ENCODE measurements at places on chromosomes 2 and 18.

DNA sequence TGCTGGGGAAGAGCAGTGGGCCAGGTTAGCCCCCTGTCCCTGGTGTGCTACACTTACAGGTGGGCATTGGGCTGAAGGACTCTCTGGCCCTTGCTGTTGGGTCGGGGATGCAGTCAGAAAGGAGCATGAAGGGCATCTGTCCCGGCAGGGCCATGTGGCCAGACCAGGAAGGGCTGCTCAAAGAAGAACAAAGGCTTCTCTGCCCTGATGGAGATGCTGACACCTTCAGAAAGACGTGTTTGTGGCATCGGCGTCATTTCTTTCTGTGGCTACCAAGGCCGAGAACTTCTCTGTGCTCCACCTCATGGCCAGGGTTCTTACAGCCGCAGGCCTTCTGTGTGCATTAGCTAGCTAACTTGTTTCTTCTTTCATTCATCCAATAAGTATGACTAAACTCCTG lies 239.1 kb downstream of the FAM210A start:
- no peak for DNase-seq

DNA sequence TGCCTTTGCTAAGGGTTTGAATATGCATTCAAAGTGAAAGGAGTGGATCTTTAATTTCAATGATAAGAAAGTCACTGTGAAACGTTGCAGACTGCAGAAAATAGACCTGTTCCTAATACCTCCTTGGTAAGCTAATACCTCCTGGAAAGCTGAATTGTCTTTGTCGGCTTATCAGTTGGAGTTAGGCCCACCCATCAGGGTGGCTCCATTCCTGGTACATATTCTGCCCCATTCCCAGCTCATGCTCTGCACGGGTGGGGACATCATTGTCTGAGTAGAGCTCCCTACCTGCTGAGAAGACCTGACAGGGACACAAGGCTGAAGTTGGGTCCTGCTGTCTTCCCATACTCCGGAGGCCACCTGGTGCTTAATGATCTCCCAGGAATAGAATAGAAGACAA lies 203.3 kb downstream of the EN1 start:
- no peak for DNase-seq

- no peak for DNase-seq
Observed at GRCh38 chr18:22946846-22947245, 13.7 kb downstream of the RBBP8 start.

GRCh38 chr2:237471438-237472186 lies 15.4 kb upstream of the MLPH start:
- DNase-seq = peak; percentile 50

DNA sequence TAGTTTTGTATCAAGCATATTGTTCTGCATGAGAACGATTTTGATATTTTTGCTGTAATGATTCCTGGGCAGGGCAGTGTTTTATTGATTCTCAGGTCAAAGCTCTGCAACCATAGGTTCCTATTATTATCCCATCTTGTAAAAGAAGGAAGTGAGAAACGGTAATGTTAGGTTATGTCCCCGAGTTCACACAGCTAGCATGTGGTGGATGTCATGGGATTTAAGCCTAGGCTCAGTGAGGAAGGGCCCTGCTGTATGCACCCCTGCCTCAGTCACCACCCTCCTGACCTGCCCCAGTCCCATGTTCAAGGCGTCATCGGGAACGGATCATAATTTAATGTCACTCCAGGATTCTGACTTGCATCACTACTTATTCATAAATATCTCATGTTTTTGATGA lies 10.7 kb downstream of the ACP1 start:
- no peak for DNase-seq

GRCh38 chr2:33652830-33653229 lies 53.7 kb upstream of the FAM98A start:
- DNase-seq = no peak

DNA sequence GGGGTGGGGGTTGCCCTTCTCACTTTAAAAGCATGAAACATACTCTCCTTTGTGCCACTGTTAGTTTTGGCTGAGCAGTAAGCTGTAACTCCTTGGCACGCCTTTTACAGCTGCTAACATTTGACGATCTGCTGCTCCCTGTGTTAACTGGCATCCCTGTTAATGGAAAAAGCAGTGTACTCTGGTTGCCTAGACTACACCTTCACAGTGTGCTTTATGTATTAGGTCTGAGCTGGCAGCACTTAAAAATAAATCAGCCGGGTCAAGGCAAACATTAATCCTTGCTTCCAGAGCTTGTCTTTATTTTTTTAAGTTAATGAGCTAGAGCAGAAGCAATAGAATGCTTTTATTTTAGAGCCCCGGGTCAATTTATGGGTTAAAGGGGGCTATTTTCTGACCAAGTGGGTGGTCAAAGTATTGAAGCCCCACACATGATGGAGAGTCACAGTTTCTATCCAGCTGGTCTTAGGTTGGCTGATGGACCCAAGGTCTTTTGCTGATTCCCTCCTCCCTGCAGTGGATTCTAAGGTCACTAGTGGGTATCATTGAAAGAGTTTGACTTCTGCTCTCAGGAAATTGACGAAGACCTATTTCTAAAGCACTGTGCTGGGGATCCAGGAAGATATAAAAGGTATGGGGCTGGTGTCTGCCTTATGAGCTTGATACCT lies 54.5 kb downstream of the CFAP221 start:
- no peak for DNase-seq

GRCh38 chr2:149543845-149544244 lies 43.7 kb downstream of the MMADHC start:
- DNase-seq = no peak
